ENCODE measurements at places on chromosomes 7 and 10. TPM values are rescaled to one million over a fixed set of nuclear protein-coding genes. Genes with fewer than 3 reads are reported as not detected.

DNA sequence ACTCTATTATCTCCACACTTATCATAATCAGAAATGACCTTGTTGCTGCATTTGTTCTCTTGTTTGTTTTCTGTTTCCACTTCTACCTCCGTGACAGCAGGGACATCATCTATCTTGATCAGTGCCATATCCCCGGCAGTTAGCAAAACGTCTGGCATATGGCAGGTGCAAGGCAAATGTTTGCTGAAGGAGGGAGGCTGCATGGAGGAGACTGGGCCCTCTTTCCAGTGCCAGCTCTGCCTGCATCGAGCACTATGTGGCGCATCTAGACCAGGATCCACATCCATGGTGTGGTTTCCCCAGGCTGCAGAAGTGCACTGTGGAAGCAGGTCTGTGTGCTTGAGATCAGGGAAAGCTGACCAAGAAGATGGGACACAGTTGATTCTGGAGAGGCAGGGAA is 181.2 kb downstream of the KCNMA1 start:
- DNase-seq: no peak

- no peak for DNase-seq
Measured at GRCh38 chr7:4742051-4742573, 33.3 kb upstream of the AP5Z1 start.

DNA sequence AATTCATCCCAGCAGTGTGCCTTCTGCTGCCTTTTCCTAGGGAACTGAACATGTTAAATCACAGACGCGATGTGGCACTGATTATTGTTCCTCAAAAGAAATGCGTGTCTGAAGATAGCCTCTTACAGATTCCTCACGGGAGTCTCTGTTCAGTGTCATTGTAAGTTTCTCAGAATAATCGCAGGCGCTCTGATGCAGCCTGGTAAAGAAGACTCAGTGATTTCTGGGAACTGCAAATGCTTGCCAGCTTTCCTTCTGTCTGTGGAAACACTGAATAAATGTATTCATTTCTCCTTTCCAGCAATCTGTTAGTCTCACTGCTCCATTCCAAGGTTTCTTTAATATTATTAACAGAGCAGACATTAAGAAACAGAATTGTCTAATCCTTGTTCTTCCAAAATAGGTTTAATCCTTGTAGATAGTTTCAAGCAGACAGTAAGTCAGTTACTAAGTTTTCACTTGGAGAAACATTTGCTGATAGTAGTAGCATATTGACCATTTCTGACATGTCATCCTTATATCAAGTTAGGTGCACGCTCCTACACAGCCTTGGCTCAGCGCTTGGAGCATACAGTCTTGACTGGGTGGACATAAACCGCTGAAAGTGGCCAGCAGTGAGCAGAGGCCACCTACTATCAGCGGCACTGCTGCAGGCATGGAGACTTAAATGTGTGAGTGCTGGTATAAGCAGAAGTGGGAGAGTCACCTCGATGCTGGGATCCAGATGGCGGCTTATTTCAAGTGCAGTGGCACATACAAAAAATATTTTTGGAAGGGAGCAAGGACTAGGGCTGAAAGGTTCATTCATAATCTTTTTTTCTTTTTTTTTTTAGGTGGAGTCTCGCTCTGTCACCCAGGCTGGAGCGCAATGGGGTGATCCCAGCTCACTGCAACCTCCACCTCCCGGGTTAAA is 27.7 kb downstream of the MMRN2 start:
- DNase-seq: no peak

- DNase-seq: no peak
Measured at GRCh38 chr7:77185866-77186265, 13.8 kb downstream of the FGL2 start.

The NPY gene
- not detected for total RNA-seq
